ENCODE measurements at places on chromosomes 12 and 14. TPM values are rescaled to one million over a fixed set of nuclear protein-coding genes. Genes with fewer than 3 reads are reported as not detected.

Gene KIF21A
- total RNA-seq: 154 TPM

Gene TMEM121
- 20.2 TPM for total RNA-seq

Gene CMTM5
- 1.5 TPM for total RNA-seq

Gene NR1H4
- total RNA-seq: 0.25 TPM

Gene CDKN1B
- 107 TPM for total RNA-seq

Gene HOXC9
- not detected for total RNA-seq

Gene DACT1
- 133 TPM for total RNA-seq

Gene CDKN3
- 3.2 TPM for total RNA-seq

Gene RPL41
- total RNA-seq: 1,459 TPM

Gene COX8C
- not detected for total RNA-seq

Gene SERPINA3
- 0.74 TPM for total RNA-seq

Gene C12orf54
- total RNA-seq: not detected

Gene CHGA
- 30.2 TPM for total RNA-seq

Gene B4GALNT1
- 43.8 TPM for total RNA-seq

Gene RBP5
- 0.25 TPM for total RNA-seq

Gene INHBC
- not detected for total RNA-seq

Gene PPP1R1A
- total RNA-seq: 7.9 TPM

Gene DAO
- total RNA-seq: not detected

Gene SIX1
- 1.2 TPM for total RNA-seq

Gene CLEC12A
- total RNA-seq: 0.25 TPM

Gene FOXA1
- total RNA-seq: not detected

Gene LBHD2
- total RNA-seq: not detected

Gene AMHR2
- not detected for total RNA-seq

Gene XPOT
- 55.6 TPM for total RNA-seq

Gene WNT1
- not detected for total RNA-seq

Gene TAS2R14
- total RNA-seq: 9.8 TPM

Gene UNC79
- total RNA-seq: 33.9 TPM

Gene TPPP2
- not detected for total RNA-seq

Gene FAR2
- 24.3 TPM for total RNA-seq

Gene C1QL4
- under 0.01 TPM for total RNA-seq

Gene REM2
- total RNA-seq: 2.0 TPM

Gene RHEBL1
- total RNA-seq: 0.49 TPM

Gene KRT2
- total RNA-seq: not detected

Gene CCDC175
- total RNA-seq: 2.0 TPM

Gene MYL2
- total RNA-seq: not detected

Gene ST8SIA1
- total RNA-seq: 16.0 TPM

Gene PIANP
- total RNA-seq: 3.4 TPM
